ENCODE measurements at places on chromosomes 2 and 18.

DNA sequence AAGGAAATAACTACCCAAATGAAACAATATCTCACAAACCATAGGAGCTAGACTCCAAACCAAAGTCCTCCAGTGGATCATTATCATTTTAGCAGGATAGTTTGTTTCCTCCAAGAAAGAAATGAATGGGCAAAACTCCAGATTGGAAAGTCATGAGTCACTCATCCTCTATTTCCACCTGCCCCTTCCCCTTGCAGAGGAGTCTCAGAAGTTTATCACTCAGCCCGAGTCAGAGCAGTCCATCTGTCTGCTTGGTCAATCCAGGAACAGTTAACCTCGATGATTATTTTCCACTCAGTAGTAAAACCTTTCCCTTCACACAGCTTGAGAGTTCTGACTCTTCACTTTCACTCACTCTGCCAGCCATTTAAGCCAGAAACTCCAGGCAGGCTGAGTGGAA is 462.2 kb downstream of the BCL11A start:
- no peak for DNase-seq

DNA sequence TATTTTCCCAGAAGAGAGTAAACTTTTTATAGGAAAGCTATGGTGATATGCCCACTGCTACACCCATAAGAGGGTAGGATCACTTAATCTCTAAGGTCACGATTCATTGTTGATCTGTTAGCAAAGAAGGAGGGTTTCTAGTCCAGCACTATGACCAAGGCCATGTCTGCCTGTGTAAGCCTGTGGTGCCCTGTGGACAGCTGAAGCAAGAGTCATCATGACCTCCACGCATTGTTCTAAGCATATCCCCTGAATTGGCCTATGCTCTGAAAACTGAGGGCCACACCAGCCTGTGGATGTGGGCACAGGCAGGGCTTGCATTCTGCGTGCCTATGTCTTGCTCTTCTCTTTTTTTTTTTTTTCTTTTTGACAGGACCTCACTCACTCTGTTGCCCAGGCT is 89.8 kb upstream of the SMIM21 start:
- DNase-seq: no peak

GRCh38 chr18:12703664-12704063 is 822 bp downstream of the PSMG2 start:
- no peak for DNase-seq

- DNase-seq: no peak
These were observed 300.8 kb downstream of the BCL11A start for GRCh38 chr2:60252581-60253150.

GRCh38 chr2:80001701-80002101 is 302.9 kb downstream of the LRRTM1 start:
- no peak for DNase-seq

DNA sequence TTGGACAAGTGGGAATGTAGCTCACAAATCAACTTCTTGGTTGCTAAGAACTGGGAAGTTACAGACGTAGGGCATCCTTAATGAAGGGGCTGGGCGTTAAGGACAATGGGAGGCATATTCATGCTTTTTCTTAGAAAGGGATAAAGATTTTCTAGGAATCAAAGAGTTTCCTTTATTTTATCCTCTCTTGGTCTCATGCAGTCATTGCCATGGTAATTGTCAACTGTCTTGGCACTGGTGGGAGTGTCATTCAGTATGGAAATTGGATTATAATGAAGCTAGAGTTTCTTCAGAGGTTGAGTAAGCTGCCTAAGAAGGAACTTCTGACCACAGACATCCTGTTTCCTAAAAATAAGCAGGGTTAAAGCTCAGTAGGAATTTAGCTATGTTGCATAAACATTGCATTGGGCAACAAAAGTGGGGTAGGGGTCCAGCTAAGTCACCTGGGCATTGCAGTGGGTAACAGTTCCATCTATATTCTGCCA is 114.0 kb downstream of the LYPD6B start:
- DNase-seq: no peak

- no peak for DNase-seq
These were observed 53.4 kb downstream of the ADI1 start for GRCh38 chr2:3465844-3466481.

DNA sequence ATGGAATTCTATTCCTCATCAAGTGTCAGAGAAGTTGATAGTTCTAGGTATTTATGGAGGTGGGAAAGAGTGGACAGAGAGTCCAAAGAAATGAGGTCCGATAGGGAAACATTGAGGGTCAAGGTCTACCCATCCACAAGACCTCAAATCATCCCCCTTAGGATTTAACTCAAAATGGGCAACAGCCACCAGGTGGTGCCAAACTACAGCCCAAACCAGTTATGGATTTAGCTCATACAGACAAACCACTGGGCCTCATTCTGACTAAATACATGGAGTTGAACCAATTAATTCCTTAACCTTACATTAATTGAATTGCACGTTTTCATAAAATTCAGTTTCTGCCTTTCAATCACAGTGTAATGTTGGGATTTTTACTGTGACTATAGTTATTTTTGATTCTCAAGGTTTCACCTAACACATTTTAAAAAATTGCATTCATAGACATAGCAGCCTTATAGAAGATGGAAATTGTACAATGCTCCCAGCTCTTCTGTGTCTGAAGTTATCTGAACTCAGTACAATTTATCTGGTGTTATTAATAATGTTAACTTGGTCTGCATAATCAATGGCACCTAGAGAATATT is 98.2 kb upstream of the HNMT start:
- DNase-seq: peak; percentile 5

DNA sequence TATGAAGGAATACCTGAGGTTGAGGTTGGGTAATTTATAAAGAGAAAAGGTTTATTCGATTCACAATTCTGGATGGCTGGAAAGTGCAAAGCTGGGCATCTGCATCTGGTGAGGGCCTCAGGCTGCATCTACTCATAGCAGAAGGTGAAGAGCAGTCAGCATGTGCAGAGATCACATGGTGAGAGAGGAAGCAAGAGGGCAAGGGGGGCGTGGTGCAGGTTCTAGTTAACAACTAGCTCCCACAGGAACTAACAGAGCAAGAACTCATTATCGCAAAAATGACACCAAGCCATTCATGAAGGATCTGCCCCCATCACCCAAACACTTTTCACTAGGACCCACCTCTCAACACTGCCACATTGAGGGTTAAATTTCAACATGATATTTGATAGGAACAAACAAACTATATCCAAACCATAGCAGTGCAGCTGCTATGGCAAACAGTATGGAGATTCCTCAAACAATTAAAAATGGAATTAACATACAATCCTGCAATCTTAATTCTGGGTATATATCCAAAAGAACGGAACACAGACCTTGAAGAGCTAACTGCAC is 72.8 kb upstream of the LDLRAD4 start:
- no peak for DNase-seq

- no peak for DNase-seq
These were observed 683 bp downstream of the PTRHD1 start for GRCh38 chr2:24792542-24792873.

DNA sequence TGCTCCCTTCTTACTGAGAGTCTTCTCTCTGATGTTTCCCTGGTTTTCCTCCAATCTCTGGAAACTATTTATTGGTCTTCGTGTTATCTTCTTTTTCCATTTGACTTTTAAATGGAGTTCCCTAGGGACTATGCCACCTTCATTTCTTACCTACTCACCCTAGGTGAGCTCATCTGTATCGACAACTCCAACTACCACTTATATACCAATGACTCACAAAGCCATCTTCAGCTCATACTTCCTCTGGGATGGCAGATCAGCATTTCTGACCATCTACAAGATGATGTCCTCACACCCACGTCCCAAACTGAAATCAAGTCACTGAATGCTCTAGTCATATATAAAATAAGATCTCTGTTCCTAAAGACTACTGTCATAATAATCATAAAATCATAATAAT is 40.6 kb downstream of the CFAP210 start:
- no peak for DNase-seq

DNA sequence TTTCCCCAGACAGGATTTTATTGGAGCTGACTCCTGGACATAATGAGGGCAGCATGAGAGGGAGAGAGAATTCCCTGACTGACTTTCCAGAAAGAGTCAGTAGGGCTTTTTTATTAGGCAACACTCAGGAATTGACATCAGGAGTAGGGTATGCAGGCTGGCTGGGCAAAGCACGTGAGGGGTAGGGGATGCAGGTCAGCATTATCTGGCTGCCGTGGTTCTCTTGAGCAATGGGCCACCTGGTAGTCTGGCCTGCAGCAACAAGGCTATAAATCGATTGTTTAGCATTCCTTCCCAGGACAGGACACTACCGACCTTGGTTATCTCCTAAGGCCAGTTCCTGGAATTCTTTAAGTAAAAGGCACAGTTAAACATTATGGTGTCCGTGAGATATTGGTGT is 160.8 kb upstream of the AGAP1 start:
- DNase-seq: no peak

DNA sequence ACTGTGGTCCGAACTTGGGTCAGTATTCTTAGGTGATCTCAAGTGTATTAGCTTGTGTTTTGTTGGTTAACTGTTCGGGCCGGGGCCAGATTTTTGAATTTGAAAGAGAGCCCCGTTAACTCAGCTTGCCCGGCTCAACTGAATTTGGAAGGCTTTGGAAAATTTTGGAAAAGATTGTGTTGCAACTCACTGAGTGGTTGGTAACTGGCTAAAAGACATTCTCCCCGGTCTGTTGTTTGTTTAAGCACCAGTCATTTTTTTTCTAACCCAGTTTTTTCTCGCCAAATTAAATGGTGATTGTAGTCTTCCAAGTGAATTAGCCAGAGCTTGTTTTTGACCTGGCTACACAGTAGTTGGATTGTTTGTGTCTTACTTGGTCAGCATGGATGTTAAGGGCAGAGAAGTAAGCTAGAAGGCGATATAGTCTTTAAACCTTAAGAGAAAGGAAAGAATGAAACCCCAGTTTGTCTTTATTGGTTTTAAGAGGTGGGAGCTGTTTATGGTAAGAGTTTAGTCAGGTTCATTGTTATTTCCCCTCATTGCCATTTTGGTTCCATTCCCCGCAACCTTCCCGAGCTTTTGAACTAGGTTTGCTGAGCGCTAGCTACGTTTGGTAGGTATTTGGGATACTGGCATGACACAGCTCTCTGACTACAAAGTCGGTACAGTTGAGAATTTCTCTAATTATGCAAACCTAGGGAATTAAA is 2.4 kb downstream of the MAP4K4 start:
- no peak for DNase-seq

- DNase-seq: no peak
These were observed 614.5 kb downstream of the IRS1 start for GRCh38 chr2:226184940-226185615.

Data from stimulated activated CD4-positive, alpha-beta T cell treated with anti-CD3 and anti-CD28 coated beads, Interleukin-1b, Interleukin-23, amount 100 ng/mL, for 24 hours (primary cell).